Spinal cord (tissue), 10 donors: ENCODE measurements at places on chromosomes 13 and 19. TPM values are rescaled to one million over a fixed set of nuclear protein-coding genes. Genes with fewer than 3 reads are reported as not detected.

The KLC3 gene
- polyA plus RNA-seq: 1.4 TPM

The JSRP1 gene
- polyA plus RNA-seq: 0.90 TPM

The CRLF1 gene
- 27.2 TPM for polyA plus RNA-seq

The KCTD12 gene
- polyA plus RNA-seq: 81.5 TPM

The ZNF135 gene
- polyA plus RNA-seq: 26.1 TPM

The THSD1 gene
- 13.5 TPM for polyA plus RNA-seq

The LGALS14 gene
- 0.35 TPM for polyA plus RNA-seq

The ZNF709 gene
- 9.5 TPM for polyA plus RNA-seq

The RGS9BP gene
- polyA plus RNA-seq: 0.29 TPM

The USHBP1 gene
- polyA plus RNA-seq: 3.0 TPM

The PTGER1 gene
- 0.63 TPM for polyA plus RNA-seq

The ONECUT3 gene
- polyA plus RNA-seq: 0.62 TPM

The ZBTB32 gene
- 0.14 TPM for polyA plus RNA-seq

The SYNE4 gene
- polyA plus RNA-seq: 6.8 TPM

The MAP4K1 gene
- polyA plus RNA-seq: 12.2 TPM

The RASAL3 gene
- 3.6 TPM for polyA plus RNA-seq

The UQCRFS1 gene
- polyA plus RNA-seq: 33.3 TPM

The OR7D2 gene
- 0.30 TPM for polyA plus RNA-seq

The ZFP28 gene
- polyA plus RNA-seq: 25.8 TPM

The IRGC gene
- not detected for polyA plus RNA-seq

The ZSWIM4 gene
- polyA plus RNA-seq: 10.5 TPM

The KLK12 gene
- not detected for polyA plus RNA-seq

The LILRB2 gene
- 0.43 TPM for polyA plus RNA-seq

The GGACT gene
- polyA plus RNA-seq: 3.3 TPM

The ACP7 gene
- 0.35 TPM for polyA plus RNA-seq

The VAV1 gene
- polyA plus RNA-seq: 4.2 TPM

The S1PR4 gene
- polyA plus RNA-seq: 0.32 TPM

The ZNF497 gene
- 9.1 TPM for polyA plus RNA-seq

The TMEM59L gene
- polyA plus RNA-seq: 353 TPM

The ZNF83 gene
- polyA plus RNA-seq: 86.3 TPM

The PDS5B gene
- 53.9 TPM for polyA plus RNA-seq
